ENCODE measurements at places on chromosomes 2 and 18.

- DNase-seq = no peak
Measured at GRCh38 chr2:158392687-158393086, 63.9 kb downstream of the CCDC148 start.

DNA sequence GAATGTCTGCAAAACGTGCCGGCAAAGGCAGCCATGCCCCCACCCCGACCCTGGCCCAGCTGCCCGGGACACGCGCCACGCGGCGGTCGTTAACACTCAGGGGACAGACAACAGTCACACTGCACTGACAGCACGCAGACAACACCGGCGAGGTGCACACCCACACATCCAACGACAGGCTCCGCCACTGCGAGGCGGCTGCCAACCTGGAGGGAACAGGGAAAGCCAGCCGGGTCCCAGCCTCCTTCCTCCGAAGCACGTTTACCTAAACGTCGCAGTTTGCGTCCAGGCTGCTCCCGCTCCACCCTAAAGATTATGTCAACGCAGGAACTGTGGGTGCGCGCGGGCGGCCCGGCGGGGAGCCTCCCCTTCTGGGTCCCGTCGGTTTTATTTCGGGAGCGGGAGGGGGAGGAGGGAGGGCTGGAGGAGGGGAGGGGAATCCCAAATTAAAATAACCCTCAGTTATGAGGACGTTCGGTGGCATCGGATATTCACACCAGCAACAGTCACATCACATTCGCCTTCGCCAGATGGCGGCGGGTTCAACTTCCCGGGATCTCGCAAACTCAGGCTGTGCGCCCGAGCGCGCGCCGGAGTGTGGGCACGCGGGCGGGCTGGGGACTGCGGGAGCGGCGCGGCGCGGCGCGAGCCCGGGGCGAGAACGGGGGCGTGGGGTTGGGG lies 644 bp downstream of the PTGR3 start:
- DNase-seq = peak; percentile 58

DNA sequence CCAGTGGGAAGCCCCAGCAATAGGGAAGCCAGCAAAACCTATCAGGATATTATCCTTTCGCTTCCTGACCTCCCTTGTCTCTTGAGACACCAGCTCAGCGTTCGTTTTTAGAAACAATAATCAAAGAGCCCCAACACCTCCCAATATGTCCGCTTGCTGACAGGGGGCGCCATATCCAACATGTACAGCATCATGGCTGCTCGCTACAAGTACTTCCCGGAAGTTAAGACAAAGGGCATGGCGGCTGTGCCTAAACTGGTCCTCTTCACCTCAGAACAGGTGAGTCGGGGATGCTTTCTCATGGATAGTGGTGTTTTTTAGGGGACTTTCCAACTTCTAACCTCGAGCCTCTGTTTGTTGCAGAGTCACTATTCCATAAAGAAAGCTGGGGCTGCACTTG lies 28.7 kb downstream of the GAD1 start:
- peak; percentile 84 for DNase-seq

GRCh38 chr18:12742453-12742852 lies 39.6 kb downstream of the PSMG2 start:
- DNase-seq = no peak

GRCh38 chr2:121570667-121571055 lies 40.0 kb downstream of the RNU4ATAC start:
- DNase-seq = no peak

DNA sequence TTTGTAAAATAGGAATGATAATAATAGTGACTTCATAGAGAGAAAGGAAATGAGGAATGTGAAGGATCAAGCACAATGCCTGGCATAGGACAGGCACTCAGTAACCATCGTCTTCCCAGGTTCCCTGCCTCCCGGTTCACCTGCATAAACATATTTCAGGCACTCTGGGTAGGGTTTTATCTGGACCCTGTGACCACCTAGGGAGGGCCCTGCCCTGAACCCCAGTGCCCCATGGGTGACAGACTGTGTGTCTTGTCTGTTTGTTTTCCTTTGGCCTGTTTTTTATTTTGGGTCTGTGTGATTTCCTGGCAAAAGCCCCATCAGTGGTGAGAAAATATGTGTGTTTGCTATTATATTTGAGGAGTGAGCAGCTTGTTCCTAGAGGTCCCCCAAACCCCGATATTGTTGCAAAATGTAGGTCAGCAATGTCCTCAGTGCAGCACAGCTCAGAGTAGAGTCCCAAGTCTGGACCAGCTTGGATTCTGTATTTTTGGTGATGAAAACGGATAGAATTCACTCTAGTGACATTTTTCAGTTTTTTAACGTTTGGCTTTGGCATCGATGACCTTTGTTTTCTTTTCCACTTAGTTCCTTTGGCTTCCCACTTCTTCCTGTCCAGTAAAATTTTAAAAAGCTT lies 9.6 kb upstream of the NT5C1B start:
- no peak for DNase-seq

DNA sequence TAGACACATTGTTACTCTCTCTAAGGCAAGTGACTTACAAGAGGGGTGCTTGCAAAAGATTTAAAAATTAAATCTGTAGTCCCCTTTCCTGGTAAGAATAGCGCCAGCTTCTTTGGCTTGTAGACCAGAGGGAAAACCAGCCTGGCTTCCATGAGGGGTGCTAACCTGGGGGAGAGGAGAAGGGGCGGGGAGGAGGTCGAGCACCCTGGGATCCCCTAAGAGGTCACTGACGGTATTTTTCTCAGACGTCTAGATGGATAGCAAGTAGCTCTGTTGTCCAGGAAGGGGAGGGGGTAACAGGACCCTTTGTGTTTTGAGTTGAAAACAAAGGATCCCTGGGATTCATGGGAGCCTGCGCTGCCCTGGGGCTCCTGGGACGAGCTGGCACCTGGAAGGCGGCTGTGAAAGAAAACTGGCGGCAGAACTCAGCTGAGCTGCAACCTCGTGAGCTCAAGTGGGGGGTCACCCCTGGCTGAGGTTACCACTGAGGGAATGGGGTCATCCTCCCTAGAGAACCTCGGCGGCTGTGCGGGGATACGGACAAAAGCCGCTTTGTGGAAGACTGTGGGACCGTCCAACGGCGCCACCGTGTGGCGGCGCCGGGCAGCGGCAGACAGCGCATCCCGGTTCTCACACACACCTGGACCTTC lies 37.8 kb upstream of the MRPL19 start:
- DNase-seq = peak; percentile 83

- no peak for DNase-seq
Measured at GRCh38 chr2:237540823-237541222, 25.6 kb upstream of the PRLH start.
